Kasumi-1 (cell line): ENCODE measurements at places on chromosomes 6 and 20.

DNA sequence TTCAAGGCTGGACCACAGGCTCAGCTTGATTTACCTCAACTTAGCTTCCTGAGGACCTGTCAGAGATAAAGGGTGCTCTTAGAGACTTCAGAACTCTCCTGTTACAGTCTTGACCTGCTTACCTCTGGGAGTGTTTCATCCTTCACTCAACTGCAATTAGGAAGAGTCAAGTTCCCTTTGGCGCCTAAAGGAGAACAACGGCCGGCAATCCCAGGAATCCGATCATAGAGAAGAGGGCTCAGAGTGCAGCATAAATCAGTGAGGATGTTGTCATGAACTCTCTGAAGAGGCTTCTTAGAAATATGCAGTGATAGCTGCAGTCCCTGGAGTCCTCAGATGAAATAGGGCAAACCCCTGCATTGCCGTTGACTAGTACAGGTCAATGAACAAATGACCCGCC, 36.4 kb downstream of the LYRM2 start:
- DNase-seq: no peak

DNA sequence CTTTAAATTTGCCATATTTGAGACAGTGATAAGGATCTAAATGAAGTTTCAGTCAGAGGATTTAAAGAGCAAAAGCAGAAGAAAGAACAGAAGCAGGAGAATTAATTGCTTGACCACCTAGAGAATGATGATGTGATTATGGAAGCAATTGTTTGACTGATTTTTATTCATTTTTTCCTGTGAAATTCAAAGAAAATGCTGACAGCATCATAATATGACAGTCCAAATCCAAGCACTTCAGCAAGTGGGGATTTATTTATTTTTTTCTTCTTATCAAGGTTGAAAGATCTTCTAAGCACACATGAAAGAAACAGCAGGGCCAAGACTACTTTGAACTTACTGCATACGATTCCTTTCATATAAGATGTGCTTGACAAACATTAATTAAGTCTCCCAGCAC, 125.2 kb downstream of the BMP2 start:
- no peak for DNase-seq

DNA sequence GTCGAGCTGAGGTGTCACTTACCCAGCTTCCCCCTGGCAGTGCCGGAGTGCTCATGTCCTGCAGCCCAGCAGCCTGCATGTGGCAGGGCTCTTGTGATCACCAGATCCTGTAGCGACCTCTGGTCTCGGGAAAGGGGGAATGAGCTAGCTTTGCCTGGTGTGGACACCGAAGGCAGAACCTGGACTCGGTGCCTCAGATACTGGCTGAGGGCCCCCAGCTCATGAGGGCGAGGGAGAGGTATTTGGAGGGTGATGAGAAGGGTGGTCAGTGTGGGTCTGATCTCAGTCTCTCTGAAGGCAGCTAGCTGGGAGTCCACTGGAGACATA, 26.3 kb downstream of the SUN5 start:
- DNase-seq: no peak

DNA sequence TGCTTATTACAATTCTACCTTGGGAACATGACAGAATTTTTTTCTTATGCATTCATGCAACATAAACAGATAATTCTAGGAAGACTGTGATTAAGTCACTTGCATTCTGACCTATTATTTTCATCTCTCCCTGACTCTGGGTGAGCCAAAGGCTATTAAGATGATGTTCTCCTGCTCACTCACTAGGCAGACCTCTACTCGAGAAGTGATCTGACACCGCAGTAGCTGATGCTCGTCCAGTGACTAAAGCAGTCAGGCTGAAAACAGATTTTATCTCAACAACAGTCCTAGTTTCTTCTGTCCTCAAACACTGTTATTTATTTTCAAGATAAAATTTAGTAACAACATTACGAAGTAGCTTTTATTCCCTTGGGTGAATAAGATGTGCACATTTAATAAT, 17.3 kb downstream of the NAA20 start:
- DNase-seq: no peak

DNA sequence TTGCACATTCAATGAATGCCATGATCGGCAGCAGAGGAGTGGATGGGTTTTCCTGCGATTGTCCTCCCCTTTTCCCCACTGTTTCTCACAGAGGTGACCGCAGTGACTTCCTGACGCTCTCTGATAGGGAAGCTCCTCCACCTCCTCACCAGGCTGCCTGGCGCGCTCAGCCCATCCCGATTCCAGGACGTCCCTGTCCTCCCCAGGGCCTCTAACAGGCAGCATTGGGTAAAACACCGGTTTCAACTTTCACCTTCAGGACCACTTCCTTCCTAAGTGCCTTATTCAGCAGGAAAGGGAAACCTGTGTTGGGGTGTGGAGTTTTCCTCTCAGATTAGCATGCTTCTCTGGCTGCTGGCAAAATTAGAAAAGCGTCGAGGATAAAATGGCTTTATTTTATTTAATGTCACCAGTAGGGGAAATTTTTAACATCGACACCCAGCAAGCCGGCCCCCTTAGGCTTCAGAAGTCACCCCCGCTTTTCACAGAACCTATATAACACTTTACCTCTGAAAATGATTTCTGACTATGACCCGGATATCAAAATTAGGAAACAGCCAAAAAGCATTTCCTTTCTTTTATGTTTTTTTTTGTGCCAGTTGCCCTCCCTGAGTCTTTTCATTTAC, 570.4 kb upstream of the GJE1 start:
- DNase-seq: peak; percentile 50

- DNase-seq: no peak
These were observed 10.2 kb downstream of the DLL1 start for GRCh38 chr6:170280689-170281045.

DNA sequence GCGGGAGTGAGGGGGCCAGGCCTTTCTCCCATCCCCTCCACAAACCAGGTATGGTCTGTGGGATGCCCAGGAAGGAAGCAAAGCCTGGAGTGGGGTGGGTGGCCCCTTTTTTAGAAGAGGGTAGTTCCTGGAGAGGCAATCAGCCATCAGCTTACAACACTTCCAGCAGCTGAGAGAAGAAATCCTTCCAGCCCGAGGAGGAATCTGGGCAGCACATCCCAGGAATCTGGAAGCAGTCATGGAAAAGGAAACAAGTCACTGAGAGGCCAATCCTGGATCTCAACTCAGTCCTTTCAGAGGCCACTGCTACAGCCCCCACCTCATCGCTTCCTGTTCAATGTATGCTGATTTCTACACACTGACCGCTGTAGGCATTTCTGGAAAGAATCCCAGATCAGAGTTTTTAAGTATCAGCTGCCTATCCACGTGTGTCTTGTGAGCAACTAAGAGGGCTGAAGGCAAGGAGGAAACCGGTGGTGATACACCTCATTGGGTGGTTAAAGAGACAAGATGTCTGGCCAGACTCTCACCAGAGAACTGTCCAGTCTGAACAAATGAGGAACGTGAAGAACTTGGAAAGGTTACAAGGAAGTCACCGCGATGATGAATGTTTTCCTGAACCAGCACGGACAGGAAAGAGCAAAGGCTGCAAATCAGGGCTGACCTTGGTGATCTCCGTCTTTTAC, 92.9 kb upstream of the SHLD1 start:
- DNase-seq: no peak

DNA sequence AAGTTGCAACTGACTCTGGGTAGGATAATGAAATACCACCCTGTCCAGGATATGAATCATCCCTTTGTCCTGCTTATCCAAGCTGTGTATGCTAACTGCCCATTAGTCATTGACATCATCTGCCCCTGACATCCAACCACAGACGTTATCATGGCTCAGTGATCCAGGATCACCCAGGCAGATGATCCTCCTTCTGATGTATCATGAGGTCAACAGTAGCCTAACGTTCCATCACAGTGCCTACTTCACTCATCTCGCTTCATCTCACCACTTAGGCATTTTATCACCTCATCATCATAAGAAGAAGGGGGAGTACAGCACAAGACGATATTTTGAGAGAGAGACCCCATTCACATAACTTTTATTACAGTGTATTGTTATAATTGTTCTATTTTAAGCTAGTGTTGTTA, 13.4 kb upstream of the BTN3A2 start:
- DNase-seq: no peak

DNA sequence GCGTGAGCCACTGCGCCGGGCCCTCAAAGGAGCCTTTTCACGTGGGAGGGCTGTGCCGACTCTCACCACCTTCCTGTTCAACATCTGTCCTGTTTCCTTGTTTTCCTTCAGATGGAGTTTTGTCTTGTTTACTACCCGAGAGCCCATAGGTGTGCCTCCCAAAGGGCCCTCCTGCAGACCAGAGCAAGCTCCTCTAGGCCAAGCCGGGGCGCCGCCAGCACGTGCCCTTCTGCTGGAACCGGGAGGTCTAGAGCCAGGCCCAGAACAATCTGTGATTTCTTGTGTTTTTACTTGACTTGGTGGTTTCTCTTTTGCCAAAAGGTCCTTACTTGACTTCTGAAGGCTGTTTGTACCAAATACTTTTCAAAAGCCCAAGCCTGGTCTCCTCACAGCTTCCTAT, 8.0 kb upstream of the DNAJC5 start:
- DNase-seq: no peak

- no peak for DNase-seq
These were observed 28.8 kb upstream of the CCND3 start for GRCh38 chr6:41970436-41970846.

DNA sequence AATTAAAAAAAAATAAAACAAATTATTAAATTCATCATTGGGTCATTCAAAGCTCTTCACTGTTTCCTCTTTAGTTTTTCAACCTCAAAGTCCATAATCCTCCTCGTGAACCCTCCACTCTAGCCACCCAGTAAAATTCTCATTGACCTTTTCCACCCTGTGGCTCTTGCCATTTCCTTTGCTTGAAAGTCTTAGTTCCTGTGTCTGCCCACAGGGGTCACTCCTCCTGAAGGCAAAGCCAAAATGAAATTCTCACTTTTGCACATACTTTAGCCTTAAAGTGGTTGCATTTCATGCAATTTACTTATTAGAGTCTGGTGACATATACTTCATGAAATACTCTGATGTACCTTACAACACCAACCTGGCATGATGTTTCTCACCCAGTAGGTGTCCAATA, 263.7 kb downstream of the BMP2 start:
- no peak for DNase-seq

- DNase-seq: no peak
These were observed 112.5 kb downstream of the JPH2 start for GRCh38 chr20:44074252-44075151.

GRCh38 chr20:17650301-17651128, 31.5 kb downstream of the RRBP1 start:
- no peak for DNase-seq

- no peak for DNase-seq
These were observed 145.7 kb downstream of the KHDC1L start for GRCh38 chr6:73079611-73079955.

DNA sequence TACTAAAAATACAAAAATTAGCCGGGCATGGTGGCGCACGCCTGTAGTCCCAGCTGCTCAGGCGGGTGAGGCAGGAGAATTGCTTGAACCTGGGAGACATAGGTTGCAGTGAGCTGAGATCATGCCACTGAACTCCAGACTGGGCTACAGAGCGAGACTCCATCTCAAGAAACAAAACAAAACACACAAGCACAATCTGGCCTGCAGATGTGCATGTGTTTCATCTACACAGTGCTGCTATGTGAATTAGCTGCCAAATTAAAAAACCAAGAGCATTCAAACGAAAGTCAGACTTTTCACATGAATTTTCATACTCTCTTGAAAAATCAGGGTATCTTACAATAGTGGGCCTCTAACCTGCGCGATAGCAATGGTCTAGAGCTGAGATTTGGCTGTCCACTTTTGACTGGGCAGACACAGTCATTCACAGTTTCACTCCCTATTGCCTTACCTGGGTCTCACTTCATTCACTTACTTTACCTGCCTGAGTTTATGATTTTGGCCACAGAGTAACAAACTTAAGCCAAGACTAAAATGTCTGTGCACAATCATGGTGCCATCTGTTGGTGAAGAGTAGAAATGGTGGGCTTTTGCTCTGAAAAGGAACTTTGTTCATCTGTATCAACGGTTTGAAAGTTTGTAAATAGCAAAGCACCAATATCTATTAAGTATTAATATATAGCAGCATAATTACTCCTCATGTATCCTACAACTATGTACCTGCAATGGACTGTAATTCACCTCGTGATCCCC, 138.5 kb upstream of the UST start:
- peak; percentile 27 for DNase-seq

- no peak for DNase-seq
These were observed 44.4 kb downstream of the DAAM2 start for GRCh38 chr6:39836606-39837005.

- peak; percentile 29 for DNase-seq
These were observed 197.4 kb downstream of the JARID2 start for GRCh38 chr6:15443119-15443830.

DNA sequence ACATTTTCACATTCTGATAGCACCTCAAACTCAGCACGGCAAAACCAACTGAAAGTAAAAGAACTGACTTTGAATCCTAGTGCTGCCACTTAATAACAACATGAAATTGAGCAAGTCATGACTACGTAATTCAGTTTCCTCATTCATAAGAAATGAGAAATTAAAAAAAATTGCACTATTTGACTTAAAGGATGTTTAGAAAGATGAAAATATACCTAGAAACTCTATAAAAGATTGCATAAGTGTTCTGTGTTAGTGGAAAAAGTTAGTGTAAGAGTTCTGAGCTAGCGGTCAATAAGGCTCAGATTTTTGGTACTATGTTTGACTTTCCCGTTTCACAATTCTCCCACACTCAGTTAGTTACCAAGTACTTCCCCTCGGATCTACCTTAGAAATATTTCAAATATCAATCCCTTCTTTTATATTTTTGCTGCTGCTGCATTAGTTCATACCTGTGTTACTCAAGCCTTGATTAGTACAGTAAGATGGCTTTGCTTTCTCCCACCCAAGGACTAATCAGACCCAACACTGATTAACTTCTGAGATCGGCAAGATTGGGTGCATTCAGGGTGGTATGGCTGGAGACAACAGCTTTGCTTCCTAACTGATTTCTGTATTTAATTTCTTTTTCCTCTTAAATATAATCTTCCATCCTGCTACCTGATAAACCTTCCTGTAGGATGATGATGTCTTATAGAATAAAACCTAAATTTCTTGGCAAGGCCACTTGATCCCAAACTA, 25.9 kb downstream of the ECHDC1 start:
- no peak for DNase-seq

DNA sequence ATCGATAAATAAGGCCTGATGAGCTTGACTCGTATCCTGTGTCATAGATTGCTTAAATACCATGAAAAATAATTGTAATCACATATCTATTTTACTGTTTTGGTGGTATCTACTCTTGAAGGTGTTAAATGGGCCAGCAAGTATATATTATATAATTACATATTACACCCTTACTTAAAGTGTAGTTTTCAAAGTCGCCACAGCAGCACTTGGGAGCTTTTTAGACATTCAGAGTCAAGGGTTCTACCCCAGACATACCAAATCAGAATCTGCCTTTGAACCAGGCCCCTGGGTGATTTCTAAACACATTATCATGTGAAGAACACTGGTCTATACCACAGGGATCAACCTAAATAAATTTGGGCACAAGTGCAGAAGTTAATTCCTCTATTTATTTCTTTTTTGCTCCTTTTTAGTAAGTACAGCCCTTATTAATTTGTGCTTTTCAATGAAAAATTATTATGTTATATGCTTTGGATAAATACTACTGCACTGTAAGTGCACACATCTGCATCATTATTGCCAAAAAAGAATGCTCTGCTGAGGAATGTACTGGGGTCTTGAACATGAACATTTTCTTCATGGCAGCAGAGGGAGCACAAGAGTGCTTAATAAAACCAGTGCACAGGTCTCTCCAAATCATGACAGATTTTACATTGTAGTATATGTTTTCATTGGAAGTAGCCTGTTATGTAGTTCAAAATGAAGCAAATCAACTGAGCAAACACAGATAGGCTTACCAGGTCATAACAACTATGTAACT, 3.1 kb upstream of the ATXN1 start:
- DNase-seq: peak; percentile 82
